Fibroblast of skin of left biceps (primary cell): ENCODE measurements at places on chromosomes 3 and 15.

- no peak for DNase-seq
These were observed 10.9 kb downstream of the TAGLN3 start for GRCh38 chr3:112009670-112010069.

GRCh38 chr15:93362821-93363220 lies 273.8 kb upstream of the RGMA start:
- DNase-seq = no peak

- no peak for DNase-seq
These were observed 4.9 kb downstream of the TP63 start for GRCh38 chr3:189636048-189636447.

DNA sequence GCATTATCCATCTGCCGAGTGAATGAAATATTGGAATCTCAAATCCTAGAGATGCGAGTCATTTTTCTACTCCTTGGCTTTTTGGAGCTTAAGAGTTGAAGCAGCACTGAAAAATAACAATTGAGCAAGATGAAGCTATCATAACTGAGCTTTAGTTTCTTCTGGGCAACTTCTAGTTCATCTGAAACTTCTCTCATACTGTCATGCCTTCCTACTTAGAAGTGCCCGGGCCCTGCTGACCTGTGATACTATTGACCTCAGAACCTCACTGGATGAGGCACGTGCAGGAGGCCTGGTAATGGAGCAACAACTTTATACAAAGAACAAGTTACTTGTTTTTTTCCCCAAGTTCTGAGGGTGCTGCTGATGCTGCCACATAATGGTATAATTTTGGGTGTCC lies 48.5 kb upstream of the P3H2 start:
- DNase-seq = no peak

GRCh38 chr15:52257734-52258062 lies 37.9 kb downstream of the MYO5C start:
- no peak for DNase-seq

DNA sequence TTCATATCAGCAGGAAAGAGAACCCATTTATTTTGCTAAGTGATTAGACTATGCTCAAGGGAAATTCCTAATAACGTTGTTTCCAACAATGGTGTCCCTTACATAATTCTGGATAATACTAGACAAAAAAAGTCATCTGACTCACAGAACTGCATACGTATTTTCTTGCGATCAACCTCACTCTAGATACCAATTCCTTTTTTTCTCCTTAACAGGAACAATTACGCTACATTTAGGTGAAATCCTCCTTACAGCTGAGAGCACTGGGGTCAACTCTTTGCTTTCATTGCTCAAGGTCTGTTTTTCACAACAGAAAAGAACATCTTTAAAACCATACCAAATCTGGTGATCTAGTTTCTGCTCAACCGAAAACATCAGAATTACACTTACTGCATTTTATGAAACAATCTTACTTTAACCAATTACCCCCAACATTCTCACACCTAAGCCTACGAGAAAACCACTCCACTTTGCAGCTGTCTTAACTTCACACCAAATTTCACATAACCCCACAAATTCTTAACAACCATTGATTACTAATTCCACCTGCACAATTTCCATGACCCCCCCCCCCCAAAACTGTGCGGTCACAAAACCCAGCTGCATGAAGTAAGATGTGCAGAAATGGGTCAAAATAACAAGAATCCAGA lies 61.2 kb upstream of the ICE2 start:
- DNase-seq = no peak

GRCh38 chr15:74324714-74325113 lies 42.7 kb downstream of the CYP11A1 start:
- no peak for DNase-seq
